ENCODE measurements at places on chromosomes 12 and 14. TPM values are rescaled to one million over a fixed set of nuclear protein-coding genes. Genes with fewer than 3 reads are reported as not detected.

DNA sequence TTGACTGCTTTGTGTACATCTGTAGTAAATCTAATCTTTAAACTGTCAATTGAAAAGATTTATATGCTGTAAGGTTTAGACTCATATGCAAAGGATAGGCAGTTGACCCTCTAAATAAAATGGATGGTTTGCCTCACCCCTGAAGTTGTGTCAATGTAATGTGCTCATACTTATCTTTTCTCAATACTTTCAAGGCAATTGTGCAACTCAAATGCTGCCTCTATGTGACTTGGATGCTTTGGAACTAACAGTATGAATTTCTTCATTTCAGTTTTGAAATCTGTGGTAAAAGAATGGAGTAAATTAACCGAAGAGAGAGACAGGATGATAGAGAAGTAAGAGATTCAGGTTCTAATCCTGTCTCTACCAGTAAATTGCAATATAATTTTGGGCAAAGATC is 9.7 kb downstream of the PDE6H start:
- no peak for DNase-seq

DNA sequence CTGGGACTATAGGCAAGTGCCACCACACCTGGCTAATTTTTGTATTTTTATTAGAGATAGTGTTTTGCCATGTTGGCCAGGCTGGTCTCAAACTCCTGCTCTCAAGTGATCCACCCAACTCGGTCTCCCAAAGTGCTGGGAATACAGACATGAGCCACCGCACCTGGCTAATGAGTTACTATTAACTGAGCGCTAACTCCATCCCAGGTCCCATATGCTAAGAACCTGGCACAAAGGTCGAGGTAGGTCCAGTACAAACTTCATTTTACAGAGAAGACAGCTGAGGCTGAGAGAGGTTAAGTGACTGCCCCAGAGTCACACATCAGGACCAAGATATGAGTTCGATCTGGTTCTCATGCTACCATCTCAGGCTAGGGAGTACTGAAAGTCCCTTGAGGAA is 4.5 kb upstream of the PLA2G1B start:
- no peak for DNase-seq

GRCh38 chr14:23042162-23042965 is at the start of gene PSMB11:
PSMB11 (plus strand) TSS chr14:23042212; CDS start chr14:23042226, 14 bp downstream.
- DNase-seq, result no peak

GRCh38 chr14:20388159-20388558 is 25.1 kb downstream of the TEP1 start:
- no peak for DNase-seq

GRCh38 chr12:27723212-27723611 is 12.6 kb downstream of the MRPS35 start:
- no peak for DNase-seq

DNA sequence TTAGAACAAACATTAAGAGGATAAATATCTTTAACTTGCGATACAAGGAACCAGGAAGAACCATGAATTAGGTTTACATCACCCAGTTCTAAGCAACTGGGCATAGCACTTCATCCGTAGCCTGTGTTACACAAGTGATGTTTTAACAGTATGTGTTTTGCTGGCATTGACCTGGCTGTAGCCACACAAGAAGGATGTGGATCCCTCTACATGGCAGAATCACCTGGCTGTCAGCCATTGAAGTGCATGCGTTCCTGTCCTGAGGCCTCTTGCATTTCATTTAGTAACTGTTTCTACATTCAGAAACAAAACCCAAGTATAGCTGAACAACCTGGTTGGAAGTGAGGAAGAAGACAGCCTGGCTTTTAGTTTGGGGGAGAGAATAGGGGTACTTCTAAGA is 72.2 kb downstream of the TGFB3 start:
- no peak for DNase-seq

DNA sequence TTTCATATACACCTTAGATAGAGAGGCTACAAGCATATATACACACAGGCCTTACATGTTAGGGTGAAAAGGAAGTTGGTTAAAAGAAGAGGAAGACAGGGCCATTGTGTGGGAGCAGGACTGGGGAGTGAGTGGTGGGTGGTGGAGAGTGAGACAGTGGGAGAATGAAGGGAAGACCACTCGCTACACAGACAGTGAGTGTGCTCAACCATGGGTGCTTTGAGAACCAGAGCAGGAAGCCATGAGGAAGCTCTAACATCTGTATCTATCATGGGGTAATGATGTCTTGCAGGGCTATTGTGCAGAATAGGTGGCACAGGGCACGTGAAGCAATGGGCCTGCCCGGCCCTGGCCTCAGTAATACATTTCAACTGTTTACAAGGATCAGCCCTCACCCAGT is 11.4 kb upstream of the KRT74 start:
- no peak for DNase-seq

Gene HOXC4
- 3.1 TPM for polyA plus RNA-seq

Measured in right lung (tissue), 10 donors.